Activated T-helper 1 cell treated with anti-CD3 and anti-CD28 coated beads, Interleukin-2, amount 50 U/mL, for 16 hours (primary cell): ENCODE measurements at places on chromosomes 16 and 17.

DNA sequence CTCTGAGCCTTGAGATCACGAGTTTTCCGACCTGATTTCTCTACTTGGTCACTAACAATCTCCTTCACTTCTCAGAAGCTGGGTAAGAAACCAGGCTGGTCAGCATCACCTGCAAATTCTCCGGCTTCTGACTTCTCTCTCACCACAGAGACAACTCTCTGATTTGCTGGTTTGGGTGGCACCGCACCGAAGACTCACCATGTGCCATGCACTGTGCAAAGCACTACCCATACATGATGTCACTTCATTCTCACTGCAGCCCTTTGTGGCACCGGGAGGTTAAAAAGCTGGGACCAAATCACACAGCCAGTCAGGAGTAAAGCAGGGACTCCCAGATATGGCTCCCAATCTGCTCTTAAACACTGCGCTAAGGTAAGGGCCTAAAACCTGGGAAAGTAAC, 647 bp downstream of the VAC14 start:
- no peak for DNase-seq

GRCh38 chr17:30580916-30581315, 103.7 kb downstream of the GOSR1 start:
- DNase-seq, result no peak

DNA sequence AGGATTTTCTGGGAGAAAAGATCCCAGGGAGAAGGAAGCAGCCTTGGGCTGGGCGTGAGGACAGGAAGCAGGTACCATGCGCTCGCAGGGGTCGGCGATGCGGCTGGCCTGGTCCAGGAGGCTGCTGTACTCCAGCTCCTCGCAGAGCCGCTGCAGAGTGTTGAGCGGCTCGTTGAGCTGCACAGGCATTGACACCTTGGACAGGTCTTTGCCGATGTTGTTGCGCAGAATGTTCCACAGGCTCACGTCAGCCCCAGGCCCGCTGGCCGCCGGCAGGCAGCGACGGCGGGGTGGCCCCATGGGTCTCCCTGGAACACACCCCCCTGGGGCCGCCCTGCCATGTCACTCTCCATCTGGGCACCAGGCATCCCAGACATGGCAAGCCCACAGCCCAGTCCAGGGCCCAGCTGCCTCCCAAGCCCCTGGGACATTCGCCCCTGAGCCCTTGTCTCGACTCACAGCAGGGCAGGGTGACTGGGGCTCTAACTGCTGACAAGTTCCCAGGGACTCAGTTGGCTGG, 8.0 kb downstream of the OSBPL7 start:
- DNase-seq, result no peak

DNA sequence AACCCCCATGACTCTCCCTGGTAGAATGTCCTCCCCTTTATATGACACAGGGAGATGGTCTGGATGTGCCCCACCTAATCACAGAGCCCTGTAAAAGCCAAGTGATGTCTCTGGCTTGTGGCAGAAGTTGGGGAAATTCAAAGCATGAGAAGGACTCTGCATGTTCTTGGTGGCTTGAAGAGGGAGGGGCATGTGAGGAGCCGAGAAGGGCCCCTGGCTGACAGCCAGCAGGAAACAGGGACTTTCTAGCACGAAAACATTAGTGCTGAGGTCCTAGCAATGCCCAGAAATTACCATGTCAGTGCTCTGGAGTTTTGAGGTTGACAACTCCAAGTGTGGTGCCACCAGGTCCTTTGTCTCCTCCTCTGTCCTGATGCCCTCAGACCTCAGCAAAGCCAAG, 75.9 kb downstream of the USP22 start:
- DNase-seq, result no peak

DNA sequence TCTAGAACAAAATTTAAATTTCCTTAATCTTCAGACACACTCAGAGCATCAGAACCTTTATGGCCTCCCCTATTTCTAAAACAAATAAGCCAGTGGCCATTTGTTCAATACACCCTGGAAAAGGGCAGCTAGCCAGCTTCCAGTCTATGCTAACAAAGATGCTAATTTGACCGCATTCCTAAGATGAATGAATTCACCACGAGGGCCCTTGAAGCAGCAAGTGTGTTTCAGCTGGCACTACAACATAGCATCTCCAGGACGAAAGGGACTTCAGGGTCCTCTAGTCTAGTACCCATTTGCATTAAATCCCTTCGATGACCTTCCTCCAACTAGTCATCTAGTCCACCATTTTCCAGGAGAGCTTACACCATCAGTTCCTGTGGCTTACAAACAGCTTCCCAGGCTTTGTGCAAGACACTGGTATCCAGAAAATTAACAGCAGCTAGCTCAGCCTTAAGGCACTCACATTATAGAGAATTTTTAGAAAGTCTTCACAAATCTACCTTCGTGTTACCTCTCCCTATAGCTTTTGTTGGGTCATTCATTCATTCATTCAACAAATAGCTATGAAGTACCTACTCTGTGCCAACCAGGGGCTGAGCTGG, 10.9 kb downstream of the KRT37 start:
- no peak for DNase-seq

DNA sequence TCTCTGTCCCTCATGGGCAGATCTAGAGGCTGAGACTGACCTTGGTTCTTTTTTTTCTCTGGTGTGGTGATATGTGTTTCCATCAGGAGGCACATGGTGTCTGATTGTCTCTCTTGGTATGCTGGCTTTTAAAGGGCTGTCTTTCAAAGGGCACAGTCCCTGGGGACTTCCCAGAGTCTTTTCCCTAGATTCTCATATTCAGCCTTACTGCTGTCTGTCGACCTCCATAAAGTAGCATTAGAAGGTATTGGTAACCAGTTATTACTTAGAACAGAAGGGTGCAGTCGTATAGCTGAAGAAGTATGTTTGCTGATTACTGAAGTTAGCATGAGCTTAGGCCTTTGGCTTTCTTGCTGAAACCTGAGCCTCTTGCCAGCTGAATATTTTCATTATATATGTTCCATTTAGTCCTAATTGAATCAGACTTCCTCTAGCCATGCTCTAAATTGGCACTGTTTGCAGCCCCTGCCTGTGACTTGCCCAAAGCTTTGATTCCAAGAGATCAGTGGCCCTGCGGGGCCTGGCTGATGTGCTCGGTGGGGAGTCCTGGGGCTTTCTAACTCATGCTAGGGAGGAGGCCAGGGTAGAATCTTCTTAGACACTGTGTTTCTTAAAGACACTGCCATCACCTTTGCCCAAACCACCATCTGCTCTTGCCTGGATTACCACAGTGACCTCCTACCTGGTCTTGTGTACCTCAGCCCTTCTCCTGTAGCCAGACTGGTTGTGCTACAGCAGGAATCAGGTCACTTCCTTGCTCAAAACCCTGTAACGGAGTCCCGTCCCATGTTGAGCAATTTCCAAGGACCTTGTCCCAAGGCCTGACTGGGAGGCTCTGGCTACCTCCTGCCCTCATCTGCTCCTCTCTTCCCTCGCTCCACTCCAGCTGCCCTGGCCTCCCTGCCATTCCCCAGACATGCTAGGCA, 71.5 kb downstream of the WWP2 start:
- no peak for DNase-seq

DNA sequence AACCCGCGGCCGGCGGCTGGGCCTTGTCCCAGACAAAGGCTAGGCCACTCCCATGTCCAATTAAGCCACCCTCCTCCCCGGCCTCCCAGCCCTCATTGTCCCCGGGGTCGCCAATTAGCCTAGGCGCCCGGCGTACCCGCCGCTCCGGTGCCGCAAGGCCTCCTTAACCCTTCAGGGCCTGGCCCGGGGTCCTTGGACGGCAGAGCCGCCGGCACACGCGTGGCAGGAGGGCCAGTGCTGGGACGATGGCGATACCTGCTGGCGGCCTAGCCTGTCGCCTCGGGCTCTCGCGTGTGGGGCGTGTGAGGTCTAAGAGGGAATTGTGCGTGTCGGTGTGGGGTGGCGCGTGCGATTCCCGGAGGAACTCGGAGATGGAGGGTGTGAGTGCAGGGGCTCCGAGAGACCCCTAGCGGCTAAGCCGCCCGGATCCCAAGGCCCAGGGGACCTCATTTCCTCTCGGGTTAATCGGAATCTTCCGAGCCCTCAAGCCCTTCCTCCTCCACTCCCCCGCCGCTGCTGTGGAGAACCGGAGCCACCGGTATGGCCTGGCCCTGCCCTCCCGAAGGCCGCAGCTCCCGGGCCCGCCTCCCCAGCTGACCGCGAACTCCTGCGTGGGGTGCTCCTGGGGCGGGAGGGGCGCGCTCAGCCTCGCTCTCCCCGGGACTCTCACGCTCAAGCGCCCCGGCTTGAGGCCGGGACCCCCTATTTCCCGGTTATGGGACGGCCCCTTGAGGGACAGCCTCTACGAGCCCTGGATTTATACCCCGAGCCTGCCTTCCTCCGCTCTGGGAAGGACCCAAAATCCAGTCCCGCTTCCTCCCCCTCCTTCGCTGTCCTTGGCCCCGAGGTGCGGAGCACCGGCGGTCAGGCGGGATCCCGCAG, 11.9 kb downstream of the TBX2 start:
- no peak for DNase-seq

GRCh38 chr17:16495980-16496819, 4.2 kb upstream of the LRRC75A start:
- DNase-seq, result no peak

GRCh38 chr17:8012996-8013640, 10.7 kb downstream of the GUCY2D start:
- DNase-seq, result no peak

DNA sequence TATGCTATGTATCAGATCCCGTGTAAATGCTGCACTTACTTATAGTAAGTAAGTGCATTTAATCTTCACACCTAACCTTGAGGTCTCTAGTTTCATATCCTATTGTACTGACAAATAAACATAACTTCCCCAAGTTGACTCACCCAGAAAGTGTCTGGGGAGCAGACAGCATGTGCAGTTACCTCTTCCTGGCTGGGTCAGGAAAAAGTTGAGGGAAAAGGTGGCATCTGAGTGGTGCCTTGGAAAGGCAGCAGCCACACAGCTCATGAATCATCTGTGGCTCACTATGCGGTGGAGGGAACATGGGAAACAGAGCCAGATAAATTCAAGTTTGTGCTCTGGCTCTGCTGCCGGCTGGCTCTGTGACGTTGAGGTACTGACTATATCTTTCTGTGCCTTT, 382.0 kb upstream of the DYNLRB2 start:
- no peak for DNase-seq

GRCh38 chr16:59216291-59216690, 482.2 kb upstream of the GOT2 start:
- DNase-seq, result no peak

- DNase-seq, result peak; percentile 63
These were observed 3.2 kb upstream of the DBNDD1 start for GRCh38 chr16:90022209-90023077.

- no peak for DNase-seq
These were observed 4.8 kb upstream of the AARSD1 start for GRCh38 chr17:42969001-42969581.

- no peak for DNase-seq
These were observed 18.5 kb upstream of the APRT start for GRCh38 chr16:88830258-88830657.

GRCh38 chr16:56795011-56795410, 65.1 kb downstream of the NUP93 start:
- no peak for DNase-seq

DNA sequence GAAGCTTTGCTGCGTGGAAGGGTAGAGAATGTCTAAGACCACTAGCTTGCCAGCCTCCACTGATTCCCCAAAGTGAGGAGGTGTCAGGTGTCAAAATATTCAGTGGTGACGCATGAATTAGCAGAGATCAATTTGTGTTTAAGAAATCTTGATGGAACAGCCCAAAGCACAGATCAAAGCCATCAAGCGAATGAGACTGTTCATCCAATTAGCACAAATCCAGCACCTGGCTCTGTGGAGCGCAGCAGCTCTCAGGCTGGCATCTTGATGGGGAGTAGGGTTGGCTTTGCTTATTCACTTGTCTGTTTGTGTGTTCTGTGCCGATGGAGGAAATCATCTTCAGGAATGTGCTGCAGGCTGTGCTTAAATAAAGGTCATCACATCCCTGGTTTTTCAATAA, 456.8 kb upstream of the CCL2 start:
- DNase-seq, result no peak

DNA sequence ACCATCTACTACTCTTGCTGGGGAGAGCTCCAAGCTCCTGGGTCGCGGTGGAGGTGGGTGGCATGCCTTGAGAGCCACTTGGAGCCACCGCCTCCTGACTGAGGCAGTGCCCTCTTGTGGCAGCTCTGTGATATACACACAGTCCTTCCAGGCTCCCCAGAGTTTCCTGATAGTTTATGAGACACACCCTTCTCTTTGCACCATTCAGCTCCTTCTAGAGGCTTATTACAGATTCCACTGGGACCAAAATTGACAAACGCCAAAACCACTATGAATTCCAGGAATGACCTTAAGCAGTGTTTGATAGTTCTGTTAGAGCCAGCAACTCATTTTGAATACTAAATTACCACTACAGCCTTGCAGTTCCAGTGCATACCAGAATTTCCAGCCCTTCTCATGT, 170.1 kb upstream of the CDH13 start:
- no peak for DNase-seq

DNA sequence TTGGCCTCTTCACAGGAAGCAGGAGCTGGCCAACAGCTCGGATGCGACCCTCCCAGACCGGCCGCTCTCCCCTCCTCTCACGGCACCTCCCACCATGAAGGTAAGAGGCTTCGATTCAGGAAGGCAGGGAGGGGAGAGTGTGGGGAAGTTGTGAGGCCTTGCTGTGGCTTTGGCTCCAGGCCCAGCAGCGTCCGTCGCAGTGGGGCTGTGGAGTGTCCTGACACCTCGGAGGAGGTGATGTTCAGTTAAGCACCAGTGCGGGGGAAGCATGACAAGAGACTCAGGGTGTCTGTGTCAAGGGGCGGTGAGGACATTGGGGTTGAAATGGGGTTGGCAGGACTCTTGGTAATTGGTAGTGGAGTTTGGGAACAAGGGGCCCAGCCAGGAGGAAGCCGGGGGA, 109.0 kb downstream of the RAP1GAP2 start:
- DNase-seq, result no peak

DNA sequence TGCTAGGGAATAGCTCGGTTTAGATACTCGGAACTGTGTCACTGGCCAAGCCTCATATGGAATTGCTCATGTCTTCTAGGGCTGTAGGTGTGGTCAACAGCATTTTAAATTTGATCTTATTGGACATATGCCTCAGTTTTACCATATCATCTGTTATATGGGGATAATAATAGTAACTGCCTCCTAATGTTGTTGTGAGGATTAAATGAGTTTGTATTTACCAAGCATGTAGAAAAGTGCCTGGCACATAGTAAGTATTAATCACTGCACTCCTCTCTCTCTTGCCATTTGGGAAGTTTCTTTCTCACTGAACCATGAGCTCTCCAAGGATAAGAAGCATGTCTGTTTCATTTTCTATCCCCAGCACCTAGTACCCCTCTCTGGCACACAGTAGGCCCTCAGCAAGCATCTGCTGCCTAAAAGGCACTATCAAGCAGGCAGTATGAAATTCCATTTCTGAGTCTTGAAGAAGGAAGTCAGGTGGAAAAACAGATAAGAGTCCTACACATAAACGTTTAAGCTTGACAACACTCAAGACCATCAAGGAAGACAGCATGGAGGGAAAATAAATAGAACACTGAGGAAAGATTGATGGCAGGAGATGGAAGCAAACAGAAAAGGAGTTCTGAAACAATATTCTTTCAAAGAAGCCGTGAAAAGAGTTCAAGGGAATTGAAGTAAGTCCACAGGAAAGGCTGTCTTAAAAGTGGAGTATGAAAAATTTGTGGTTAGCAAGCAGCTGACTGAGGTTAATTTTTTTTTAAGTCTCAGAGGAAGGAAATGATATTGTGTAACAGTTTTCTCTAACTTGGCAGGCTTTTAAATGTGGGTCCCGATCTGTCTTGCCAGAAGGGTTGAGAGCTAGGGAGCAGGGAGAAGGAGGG, 2.2 kb upstream of the ATP6V0A1 start:
- no peak for DNase-seq

- no peak for DNase-seq
These were observed 30.7 kb downstream of the CDRT4 start for GRCh38 chr17:15436473-15437302.
